ENCODE measurements at places on chromosomes 7 and 10.

GRCh38 chr7:30754315-30754877 is 2.5 kb downstream of the INMT start:
- no peak for DNase-seq

DNA sequence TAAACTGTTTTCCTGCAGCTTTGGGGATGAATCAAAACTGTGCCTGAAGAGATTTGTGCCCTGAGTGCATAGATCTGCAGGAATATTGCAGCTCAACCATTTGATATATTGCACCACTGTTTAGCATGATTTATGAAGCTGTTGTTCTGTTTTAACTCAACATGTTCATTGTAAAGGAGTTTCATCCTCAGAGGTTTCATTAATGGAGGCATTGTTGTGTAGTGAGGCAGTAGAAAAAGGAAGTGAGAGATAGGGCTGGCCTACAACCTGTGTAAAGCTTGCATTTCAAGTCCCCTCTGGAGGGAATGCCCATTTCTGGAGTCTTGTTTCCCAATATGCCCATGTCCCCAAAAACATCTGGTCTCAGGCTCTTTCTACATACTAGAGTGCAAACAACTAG is 67.5 kb downstream of the DNAJC12 start:
- DNase-seq: no peak

DNA sequence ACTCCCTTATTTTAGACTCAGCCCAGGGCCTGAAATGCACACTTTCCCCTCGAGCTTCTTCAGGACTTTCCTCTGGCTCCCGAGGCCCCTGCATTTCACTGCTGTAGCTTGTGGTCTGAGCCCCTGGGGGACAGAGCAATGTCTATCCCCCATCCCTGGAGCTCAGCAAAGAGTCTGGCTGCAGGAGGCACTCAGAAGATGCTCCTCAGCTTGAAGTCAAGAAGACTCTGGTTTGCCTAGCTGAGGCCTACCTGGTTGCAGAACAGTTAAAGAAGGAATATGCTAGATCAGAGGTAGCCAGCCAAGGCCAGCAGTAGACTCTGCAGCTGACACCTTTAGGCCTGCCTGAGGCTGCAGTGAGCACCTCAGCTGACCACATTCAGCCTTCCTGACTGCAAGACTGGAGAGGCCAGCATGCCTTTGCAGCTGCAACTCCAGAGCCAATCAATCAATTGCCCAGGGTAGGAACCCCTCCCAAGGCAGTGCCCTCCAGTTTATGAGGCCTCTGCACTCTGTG is 36.9 kb upstream of the IKZF1 start:
- DNase-seq: no peak

DNA sequence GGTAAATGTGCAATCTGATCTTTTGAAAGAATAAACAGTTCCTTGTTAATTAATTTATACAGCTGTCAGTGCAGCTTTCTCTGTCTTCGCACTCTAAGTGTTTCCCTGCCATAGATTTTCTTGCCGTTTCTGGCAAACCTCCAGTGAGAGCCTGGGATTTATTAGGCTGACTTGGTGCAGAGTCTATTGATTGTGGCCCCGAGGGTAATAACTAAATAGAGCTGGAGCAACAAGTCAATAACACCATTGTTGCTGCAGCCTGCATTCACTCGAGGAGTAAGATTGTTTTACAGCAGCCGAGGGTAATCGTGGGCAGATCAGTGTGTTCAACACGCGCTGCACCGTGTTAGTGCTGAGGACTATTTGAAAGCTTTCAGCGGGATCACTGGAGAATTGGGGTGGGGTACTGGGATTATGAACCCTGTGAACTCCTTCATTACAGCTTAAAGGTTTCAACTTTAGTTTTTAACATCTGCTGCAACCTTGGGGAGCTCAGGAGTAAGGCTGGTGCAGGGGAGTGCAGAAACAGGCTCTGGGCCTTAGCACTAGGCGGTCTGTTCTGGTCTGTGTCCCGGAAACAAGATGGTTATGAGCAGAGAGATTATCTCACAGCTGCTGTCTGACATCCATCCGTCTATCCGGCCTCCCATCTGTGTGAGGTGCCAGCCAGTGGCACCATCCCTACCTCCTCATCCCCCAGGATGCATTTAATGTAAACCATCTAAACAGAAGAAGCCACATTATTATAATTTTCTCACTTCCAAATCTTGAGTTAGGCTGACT is 174.0 kb upstream of the TCF7L2 start:
- peak; percentile 40 for DNase-seq

DNA sequence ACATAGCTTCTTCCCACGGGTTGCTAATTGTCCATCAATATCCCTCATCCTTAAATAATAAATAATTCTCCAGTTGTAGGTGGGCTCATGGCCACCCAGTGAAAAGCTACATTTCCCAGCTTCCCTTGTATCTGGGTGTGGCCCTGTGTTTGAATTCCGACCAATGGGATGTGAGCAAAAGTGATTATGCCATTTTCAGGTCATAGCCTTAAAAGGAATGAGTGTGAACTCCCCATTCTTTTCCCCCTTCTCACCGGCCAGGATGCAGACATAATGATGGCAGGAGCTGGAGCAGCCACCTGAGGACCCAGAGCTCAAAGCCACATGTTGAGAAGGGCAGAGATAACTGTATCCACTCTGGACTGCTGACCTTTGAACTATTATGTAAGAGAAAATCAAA is 30.3 kb upstream of the CALU start:
- no peak for DNase-seq

- DNase-seq: no peak
Observed at GRCh38 chr10:74827694-74828093, 1.3 kb downstream of the KAT6B start.

DNA sequence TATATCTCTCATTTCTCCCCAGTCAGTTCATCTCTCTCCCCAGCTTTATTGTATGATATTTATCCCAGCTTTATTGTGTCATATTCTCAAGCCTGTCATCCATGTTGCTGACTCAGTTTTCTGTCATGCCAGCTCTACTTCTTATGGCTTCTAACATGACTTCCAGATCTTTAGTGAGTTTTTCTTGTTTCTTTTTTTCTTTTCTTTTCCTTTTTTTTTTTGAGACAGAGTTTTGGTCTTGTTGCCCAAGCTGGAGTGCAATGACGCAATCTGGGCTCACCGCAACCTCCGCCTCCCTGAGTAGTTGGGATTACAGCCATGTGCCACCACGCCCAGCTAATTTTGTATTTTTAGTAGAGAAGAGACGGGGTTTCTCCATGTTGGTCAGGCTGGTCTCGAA is 28.7 kb upstream of the CALU start:
- DNase-seq: no peak

GRCh38 chr7:126223729-126224128 is 1029.0 kb downstream of the GRM8 start:
- DNase-seq: no peak

DNA sequence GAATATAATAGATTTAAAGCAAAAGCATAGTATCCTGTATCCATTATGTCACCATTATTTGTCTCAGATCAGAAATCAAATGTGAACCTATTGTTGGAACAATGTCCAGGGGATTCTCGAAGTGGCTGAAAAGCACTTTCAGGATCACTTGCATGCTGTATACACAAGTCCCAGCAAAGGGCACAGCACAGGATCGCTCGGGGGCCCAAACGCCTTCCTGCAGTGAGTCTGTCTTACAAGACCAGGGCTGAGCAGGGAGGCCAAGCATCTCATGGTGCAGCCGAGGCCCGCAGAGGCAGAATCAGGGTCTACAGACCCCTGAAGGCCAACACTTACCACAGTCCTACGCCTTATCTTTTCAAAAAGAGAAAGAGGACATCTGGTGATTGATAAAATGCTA is 92.3 kb downstream of the TNS3 start:
- DNase-seq: no peak

- DNase-seq: no peak
Observed at GRCh38 chr10:58360412-58361004, 24.7 kb upstream of the TFAM start.

DNA sequence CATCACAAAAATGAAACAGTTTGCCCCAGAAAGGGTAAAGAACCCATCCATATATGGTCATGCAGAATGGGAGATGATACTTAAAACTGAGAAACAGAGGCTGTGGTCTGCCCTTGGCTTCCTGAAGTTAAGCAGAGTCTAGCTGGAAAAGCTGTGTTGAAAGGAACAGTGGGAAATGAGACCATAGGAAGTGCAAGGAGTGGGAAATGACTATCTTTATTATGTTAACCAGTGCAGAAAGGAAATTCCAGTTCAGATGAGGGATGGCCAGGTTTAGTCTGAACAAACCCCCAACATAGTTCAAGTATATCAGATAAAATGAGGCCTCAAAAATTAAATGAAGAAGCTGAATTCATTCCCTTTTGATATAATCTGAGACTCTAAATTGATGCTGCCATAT is 112.2 kb upstream of the TARP start:
- no peak for DNase-seq

GRCh38 chr10:44809647-44810046 is 101.5 kb upstream of the TMEM72 start:
- no peak for DNase-seq

- DNase-seq: no peak
Observed at GRCh38 chr7:78225534-78225933, 427.0 kb downstream of the PHTF2 start.

DNA sequence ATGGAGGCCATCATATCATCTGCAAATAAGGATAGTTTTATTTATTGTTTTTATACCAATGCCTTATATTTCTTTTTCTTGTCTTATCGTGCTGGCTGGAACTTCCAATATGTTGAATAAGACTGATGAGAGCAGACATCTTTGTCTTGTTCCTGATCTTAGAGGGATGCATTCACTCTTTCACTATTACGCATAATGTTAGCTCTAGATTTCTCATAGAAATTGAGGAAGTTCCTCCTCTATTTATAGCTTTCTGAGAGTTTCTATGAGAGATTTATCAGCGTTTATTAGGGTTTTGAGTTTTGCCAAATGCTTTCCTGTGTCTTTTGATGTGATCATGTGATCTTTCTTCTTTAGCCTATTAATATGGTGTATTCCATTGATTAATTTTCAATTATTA is 49.3 kb downstream of the COL28A1 start:
- DNase-seq: no peak

- no peak for DNase-seq
Observed at GRCh38 chr7:76106893-76107292, 59.0 kb downstream of the MDH2 start.

- DNase-seq: peak; percentile 95
Observed at GRCh38 chr7:23471106-23471859, 992 bp upstream of the IGF2BP3 start.

- DNase-seq: no peak
Observed at GRCh38 chr7:17674943-17675608, 265.2 kb downstream of the SNX13 start.

GRCh38 chr10:78981970-78982281 is 86.8 kb upstream of the ZMIZ1 start:
- peak; percentile 35 for DNase-seq

DNA sequence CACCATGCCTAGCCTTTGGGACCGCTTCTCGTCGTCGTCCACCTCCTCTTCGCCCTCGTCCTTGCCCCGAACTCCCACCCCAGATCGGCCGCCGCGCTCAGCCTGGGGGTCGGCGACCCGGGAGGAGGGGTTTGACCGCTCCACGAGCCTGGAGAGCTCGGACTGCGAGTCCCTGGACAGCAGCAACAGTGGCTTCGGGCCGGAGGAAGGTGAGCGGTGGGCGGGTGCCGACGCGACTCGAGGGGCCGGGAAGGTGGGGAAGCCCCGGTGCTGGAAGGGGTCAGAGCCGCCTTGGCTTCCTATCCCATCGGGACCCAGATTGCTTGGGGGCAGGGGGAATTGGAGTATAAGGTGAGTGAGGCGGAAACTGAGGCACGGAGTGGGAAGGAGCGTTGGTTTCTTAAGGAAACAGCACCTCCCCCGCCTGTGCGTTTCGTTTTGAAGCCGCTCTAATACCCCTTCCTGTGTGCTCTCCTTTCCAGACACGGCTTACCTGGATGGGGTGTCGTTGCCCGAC is 547 bp downstream of the DDIT4 start:
- no peak for DNase-seq

DNA sequence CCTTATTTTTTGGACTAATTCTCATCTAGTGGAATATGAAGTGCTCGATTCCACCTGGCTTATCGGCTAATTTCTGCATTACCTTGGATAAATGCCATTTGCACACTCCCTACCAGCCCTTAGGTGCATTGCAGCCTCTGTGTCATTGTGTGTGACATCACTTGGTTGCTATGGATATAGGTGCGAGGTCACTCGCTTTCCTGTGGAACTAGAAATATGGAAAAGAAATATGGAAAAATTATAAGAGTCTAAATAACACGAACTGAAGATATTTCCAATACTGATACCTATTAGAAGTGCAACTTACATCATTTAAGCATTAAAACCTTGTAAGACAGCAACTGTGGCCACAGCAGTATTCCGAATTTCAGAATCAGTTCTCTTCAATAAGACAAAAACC is 2.0 kb downstream of the YWHAG start:
- peak; percentile 60 for DNase-seq

DNA sequence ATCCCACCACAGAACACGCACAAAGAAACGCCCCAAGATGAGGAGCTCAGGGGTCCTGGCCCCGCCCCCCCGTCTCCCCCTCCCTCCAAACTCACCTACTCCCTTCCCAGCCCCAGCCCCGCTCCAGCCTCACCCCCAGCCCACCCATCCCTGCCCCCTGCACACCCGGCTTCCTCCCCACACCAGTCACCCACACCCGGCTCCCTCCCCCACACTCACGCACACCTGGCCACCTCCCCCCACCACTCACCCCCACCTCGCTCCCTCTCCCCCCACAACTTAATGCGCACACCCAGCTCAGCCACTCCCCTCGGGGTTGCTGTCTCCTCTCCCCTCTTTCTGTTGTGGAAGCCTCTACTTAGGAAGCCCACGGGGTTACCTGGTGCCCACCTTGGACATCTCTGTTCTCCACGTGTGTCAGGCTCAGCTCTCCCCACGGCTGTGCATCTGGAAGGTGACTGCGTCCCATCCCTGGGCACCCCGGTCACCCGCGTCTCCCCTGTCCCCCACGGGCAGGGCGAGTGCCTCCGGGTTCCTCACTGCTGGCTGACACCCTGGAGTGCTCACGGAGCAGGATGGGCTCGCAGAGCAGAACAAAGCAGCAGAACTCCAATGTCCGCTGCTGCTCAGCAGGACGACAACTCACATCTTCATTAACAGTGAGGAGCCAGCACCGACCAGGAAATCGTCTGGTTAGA is 166.8 kb downstream of the USP6NL start:
- DNase-seq: no peak

GRCh38 chr10:122310311-122311050 is 39.4 kb downstream of the BTBD16 start:
- no peak for DNase-seq

DNA sequence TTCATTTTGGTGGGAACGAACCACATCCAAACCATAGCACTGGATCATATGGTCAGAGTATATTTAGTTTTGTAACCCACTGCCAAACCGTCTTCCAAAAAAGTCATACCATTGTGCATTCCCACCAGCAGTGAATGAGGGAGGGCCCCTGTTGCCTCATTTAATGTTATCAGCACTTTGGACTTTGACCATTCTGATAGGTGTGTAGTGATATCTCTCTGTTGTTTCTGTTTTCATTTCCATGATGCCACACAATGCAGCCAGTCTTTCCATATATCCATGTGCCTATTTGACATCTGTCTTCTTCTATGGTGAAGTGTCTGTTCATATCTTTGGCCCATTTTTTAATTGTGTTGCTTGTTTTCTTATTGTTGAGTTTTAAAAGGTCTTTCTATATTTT is 105.0 kb upstream of the PPP2R2D start:
- no peak for DNase-seq

GRCh38 chr10:22723343-22723779 is 9.0 kb upstream of the PIP4K2A start:
- no peak for DNase-seq

All from muscle of back (tissue), 13 donors.